Foreskin fibroblast (primary cell): ENCODE measurements at places on chromosomes 3 and 15.
A peak's percentile ranks its signal among the peaks of the same experiment; 100 is the strongest.

- peak; percentile 45 for DNase-seq
Measured at GRCh38 chr15:73560501-73561117, 72.6 kb downstream of the NPTN start.

DNA sequence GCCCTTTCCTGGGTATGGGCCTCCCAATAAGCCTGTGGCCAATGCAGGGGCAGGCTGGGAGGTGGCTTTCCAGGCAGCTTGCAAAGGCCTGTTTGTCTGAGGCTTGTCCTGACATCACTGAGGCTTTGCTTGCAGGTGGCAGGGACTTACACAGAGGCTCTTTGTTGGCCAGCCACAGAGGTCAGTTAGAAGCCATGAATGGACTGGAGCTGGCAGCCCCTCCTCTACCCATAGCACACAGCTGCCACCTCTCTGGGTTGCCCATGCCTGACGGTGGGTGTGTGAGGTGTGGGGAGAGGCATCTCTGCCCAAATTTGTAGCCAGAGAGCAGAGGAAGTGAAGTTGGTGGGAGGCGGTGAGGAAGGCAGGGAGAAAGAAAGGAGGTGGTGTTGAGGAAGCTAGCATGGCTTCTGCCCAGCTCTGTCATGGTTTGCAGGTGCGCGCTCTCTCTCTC is 17.1 kb downstream of the LIMD1 start:
- no peak for DNase-seq

DNA sequence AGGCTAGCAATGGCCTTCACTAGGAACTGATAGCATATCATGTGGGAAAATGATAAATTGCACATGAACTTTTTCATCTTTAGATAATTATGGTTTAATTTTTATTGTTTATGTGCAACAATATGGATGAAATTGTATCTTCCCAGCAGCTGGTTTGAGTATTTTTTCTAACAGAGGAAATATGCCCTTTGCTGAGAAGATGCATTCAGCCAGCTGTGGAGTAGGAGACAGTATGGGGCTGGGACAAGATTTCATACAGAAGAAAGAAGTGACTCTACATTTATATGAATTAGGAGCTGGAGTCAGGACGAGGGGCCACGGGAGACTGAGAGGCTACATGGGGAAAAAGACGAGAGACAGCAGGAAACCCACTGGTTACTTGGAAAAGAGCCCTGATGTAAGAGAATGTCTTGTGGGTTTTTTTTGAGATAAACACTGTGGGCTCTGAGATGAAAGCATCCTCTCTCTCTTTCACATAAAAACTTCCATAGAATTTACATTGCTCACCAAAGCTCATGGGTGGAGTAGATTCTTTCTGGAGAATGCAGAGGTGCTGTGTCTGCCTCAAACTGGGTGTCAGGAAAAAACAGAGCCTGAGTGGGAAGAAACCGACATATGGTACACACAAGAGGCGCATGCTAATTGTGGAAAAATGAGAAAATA is 115.2 kb upstream of the PDZRN3 start:
- DNase-seq = peak; percentile 44

DNA sequence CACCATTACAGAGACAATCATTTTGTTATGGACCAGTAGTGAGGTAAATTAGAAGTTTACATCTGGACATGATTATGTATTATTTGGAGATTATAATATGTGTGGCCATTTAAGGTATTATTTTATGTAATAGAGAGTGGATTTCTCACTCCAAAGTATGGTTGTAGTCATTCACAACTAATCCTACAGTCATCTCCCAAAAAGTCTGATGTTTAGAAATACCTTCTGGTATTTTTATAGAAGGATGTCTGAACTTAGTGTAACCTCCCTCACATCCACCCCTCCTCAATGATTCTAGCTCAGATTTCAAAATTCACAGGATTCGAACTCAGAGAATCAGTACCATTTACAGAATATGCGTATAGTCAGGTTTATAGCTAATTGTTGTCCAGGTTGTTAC is 346.6 kb upstream of the MEIS2 start:
- no peak for DNase-seq

GRCh38 chr15:69861331-69862171 is 236.2 kb downstream of the TLE3 start:
- DNase-seq = no peak

DNA sequence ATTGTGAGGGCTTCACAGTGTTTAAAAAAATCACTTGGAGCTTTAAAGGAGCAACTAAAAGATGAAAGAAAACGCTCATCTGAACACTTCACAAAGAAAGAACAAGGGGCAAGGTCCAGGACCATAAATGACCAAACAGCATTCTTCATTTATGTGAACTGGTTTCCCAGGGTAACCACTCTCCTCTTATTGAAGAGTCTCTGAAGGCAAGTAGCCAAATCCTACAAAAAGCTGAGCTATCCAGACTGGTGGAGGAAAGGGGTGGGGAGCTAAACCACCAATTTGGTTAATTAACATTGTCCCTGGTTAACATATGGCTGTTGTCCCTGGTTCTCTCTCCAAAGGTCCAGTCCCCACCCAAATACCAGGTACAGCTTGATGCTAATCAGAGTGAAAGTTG is 58.1 kb downstream of the OSBPL10 start:
- no peak for DNase-seq

DNA sequence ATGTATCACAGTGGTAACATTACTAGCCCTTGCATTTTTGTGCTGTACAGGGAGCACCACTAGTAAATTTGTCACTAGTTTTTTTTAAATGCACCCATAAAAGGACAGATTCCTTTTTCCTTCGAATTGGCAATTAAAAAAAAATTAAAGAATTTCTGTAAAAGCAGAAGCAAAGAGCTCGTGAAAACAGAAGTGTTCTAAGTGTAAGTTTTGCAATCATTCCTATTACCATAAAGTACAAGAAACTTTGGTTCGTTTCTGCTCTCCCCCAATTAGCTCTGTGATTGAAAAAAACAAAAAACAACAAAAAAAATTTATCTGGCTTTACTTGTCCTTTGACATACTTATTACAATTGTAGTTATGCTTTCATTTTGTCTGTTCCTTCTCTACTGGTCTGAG is 5.3 kb downstream of the SERP1 start:
- no peak for DNase-seq

DNA sequence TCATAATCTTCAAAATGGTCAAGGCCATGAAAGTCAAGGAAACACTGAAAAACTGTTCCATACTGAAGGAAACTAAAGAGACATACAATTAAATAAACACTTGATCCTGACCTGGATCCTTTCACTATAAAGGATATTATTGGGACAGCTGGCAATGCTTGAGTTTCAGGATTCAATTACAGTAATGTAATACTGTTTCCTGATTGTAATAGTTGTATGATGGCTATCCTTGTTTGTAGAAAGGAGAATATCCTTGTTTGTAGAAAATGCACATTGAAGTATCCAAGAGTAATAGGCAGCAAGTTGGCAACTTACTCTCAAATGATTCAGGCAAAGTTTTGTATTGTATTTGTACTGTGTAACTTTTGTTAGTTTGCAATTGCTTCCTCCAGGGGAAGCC is 4.6 kb downstream of the CIDEC start:
- DNase-seq = no peak

DNA sequence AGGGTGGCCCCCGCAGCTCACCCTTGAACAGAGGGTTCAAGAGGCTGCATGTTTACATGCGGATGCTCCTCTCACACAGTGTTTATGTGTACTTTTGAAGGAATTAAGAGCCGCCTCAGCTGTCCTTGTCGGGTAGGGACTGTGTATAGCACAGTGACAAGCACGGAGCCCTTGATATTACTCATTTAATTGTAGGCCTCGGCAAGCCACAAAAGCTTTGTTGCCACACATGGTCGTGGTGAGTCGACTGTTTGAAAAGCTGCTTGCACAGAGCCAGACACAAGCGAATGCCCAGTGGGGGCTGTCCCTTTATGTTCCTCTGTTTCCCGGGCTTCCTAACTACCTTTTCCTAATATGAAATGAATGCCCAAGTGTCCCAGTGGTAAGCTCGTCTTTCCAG is 4.5 kb downstream of the ESYT3 start:
- no peak for DNase-seq

DNA sequence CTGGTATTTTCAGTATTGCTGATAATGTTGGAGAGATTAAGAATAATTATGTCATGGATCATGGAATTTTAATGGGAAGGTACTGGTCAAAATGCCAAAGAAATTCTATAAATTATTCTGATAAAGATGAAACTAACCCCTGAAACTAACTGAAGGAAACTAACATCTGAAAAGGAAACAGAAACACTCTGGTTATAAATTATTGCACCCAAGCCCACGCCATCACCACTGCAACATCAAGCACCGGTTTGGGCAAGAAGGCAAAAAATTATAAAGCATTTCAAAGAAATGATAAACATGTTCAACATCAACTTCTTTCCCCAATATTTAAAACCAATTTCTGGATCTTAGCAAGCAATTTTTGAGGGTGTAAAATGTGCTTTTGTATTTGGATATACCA is 372.5 kb downstream of the TBC1D5 start:
- no peak for DNase-seq

GRCh38 chr3:49530701-49531100 is 23.6 kb upstream of the BSN start:
- DNase-seq = no peak

- DNase-seq = peak; percentile 36
Measured at GRCh38 chr15:66907826-66908743, 157.3 kb upstream of the SMAD3 start.

DNA sequence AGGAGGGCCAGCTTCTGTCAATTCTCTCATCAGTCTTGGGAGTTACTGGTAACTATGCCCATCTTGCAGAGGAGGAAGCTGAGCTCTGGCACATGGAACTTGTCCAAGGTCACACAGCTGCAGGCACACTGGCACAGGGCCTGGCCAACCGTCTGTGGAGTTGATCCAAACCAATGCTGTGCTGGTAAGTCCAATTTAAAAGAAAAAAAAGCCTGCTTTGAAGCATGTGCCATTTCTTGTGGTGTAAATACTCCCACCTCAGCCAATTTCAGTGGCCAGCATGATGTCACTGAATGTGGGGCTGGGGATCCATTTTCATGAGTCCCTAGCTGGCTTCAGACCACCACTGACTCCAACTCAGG is 83.4 kb downstream of the CHSY1 start:
- no peak for DNase-seq

GRCh38 chr3:98884675-98885371 is 16.7 kb downstream of the DCBLD2 start:
- no peak for DNase-seq

DNA sequence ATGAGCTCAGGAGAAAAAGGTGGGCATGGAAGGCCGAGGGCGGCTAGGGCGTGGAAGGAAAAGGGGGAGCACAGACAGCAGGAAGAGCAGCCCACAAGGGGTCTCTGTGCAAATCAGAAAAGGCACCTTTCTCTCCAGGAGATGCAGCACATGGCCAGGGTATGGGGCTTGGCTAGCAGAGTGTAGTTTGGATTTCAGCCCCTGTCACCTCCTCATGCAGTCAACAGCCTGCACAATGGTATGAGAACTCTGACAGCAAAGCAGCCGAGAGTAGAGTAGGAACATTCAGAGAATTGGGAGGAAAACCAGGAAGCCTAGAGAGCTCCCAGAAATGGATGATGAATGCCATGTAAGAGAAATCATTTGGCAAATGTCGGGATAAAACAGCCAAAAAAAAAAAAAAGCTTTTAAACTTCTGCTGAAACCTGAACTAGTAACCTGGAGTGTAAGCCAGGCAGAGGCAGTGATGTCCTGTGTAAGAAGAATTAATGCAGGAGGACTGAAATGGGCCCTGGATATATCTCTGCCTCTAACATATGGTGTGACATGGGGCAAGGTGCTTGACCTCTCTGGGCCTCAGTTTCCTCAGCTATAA is 25.7 kb downstream of the FSTL1 start:
- DNase-seq = no peak

- no peak for DNase-seq
Measured at GRCh38 chr3:11991751-11992150, 12.4 kb upstream of the SYN2 start.

GRCh38 chr3:35042210-35042991 is 596.9 kb upstream of the ARPP21 start:
- no peak for DNase-seq

DNA sequence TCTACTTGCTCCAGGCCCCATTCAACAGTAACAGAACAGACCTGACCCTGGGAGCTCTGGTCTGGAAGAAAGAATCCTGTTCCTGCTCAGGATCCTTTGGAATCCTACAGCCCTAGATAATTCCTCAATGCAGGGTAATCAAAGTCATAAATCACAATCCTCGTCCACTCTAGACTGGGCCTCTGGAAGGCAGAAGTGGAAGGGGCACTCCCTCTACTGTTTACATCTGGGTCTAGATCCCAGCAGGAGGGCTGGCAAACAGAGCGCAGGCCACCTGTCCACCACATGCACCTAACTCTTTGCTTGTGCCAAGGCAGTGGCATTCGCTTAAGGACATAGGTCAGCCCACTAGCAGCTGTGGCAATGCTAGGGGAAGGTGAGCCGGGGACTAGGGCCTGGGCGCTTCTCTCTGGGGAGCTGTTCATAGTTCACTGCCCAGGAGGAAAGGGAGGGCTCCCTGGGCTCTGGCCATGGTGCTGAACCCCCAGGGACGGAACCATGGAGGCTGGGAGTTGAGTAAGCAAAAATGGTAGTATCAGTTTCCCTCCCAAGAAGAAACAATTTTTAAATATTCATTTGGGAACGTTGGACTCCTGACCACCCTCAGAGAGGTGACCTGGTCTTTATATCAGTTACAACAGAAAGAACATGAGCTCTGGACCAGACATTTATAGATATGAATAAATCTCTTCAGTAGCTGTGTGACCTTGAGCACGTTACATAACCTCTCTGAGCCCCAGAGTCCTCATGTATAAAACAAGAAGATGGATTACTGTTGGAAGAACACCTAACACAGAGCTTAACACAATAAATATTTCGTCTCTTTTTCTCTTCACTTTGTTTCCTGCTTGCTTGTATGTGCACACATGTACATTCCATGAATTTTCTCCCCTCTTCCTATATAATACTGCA is 90.2 kb downstream of the NTRK3 start:
- no peak for DNase-seq

DNA sequence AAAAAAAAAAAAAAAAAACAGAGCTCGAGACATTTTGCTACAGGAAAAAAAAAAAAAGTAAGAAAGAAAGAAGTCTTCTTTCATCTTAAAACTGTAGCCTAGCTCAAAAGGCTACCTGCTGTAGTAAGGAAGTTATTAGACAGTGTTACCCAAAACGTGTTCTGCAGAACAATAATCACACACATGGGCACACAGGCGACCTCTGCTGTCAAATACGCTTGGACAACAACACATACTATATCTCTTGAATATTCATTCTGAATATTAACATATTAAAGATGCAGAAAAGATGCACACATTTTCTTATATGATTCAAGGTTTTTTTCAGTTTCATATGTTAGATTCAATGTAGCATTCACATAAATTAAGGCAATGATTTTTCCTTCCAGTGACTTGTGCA is 215.8 kb downstream of the ROBO1 start:
- DNase-seq = no peak

GRCh38 chr3:55718074-55718473 is 231.0 kb upstream of the WNT5A start:
- no peak for DNase-seq
